Spinal cord (tissue), 10 donors: ENCODE measurements at places on chromosomes 11 and 22.

DNA sequence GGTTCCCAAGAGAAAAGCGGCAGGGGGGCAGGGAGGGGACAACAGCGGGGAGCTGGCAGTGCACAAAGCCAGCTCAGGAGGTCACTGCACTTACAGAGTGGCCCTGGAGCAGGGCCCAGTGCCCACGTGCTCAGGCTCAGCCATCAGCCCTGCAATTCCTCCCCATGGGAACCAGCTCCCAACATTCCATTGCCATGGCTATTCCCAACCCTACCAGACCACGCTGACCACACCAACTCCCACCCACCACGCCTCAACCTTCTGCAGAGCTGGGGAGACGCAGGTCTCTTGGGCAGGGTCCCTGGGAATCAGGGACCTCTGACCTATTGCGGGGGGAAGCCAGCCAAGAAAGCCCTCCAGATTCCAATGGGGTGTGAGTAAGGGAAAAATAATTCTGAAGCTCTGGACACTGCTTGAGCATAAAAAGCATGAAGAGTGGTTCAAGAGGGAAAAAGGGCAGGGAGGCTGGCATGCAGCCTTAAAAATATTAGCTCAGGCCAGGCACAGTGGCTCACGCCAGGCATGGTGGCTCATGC, 38.3 kb upstream of the TFIP11 start:
- DNase-seq = peak; percentile 83

DNA sequence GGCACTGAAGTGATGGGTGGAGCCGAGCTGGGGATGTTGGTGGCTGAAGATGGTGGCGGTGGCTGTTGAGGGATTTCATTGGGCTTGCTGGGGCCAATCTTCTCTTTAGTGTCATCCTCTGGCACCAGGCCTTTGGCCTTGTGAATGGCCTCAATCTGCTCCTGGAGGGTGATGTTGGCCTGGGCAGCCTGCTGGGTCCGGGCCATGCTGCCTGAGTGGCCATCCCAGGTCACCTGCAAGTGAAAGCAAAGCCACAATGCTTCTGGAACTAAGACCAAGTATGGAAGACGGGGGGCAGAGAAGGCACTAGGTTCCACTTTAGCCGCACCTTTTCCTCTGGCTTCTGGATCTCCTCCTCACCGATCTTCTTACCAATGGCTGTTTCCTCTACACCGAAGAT, 12.1 kb upstream of the TBC1D10A start:
- DNase-seq = no peak

GRCh38 chr22:25704701-25705100, 37.3 kb upstream of the MYO18B start:
- no peak for DNase-seq

GRCh38 chr22:46075764-46076531, 74.4 kb upstream of the PPARA start:
- DNase-seq = no peak

DNA sequence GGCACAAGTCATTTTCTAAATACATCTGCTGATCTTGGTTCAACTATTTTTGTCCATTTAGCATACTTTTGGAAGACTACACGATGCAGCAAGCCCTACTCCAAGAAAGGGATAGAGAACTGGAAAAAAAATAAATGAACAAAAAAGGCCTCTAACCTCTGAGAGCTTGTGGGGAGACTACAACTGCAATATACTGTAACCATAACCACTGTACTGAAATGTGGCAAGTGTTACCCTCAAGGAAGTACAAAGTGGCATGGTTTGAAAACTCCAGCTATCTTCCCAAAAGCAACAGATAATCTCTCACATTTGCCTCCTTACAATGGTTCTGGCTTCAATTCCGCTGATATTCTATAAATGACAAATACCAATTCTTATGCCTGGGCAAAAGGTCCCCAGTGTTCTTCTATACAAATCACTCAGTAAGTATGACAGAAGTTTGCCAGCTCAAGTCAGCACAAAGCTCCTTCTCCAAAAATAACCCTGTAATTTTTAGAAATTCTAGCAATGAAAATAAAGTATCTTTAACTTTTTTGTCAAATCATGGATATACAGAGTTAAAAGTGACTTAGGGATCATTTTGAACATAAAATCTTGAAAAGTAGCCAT, 22.9 kb downstream of the AMBRA1 start:
- DNase-seq = no peak

DNA sequence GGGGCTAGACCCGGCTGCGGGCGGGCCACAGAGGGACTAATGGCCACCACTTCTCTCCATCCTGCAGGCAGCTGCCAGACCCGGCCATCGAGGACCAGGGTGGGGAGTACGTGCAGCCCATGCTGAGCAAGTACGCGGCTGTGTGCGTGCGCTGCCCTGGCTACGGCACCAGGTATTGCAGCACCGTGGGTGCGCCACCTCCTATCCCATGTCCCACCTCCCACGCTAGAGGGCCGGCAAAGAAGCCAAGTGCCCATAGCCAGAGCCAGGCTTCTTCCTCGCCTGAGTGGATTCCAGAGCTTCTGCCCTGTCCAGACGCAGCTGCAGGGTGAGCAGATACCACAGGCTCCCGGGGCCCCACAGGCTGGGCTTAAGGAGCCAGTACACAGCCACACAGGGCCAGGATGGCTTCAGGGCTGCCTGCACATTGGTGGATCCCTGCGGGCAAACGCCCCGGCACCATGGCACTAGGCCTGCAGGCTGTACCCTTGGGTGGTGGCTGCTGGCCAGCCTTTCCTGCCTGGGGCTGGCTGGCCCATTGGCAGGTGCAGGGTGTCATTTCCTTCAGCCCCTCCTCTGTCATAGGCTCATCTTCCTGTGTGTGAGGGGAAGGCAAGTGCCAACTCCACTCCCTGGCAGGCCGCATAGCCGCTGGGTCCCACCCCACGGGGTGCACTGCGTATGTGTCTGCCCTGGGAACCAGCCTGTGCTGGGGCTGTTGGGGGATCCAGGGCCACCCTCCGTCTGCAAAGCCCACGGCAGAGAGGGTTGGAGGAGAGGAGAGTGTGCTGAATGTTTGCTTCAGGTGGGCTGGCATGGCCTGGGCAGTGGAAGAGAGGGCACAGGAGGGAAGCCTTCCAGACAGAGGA, 16.5 kb upstream of the DGCR8 start:
- no peak for DNase-seq

- peak; percentile 8 for DNase-seq
Observed at GRCh38 chr11:109769858-109770257, 323.3 kb upstream of the ZC3H12C start.

GRCh38 chr11:90756617-90757016, 533.8 kb upstream of the CHORDC1 start:
- DNase-seq = no peak

GRCh38 chr22:38186429-38186828, 4.8 kb upstream of the PLA2G6 start:
- DNase-seq = no peak

DNA sequence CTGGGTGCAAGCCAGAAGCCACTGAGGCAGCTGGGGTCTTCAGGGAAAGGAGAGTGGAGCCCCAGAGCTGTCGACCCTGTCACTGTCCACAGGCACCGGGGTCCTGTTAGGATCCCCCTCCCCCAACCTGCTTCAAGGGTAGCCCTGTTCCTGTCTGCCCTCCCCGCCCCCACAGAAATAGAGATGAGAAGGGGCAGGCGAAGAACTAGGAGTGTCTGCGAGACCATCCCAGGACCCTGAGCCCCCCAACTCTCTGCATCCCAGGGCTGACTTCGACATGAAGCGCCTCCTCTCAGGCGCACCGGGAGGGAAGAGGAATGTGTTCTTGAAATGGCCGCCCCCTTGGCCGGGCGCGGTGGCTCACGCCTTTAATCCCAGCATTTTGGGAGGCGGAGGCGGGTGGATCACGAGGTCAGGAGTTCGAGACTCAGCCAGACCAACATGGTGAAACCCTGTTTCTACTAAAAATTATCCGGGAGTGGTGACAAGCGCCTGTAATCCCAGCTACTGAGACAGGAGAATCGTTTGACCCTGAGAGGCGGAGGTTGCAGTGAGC, 607 bp upstream of the ZNF70 start:
- DNase-seq = peak; percentile 80

- no peak for DNase-seq
Observed at GRCh38 chr22:41522813-41523212, 21.5 kb downstream of the POLR3H start.

DNA sequence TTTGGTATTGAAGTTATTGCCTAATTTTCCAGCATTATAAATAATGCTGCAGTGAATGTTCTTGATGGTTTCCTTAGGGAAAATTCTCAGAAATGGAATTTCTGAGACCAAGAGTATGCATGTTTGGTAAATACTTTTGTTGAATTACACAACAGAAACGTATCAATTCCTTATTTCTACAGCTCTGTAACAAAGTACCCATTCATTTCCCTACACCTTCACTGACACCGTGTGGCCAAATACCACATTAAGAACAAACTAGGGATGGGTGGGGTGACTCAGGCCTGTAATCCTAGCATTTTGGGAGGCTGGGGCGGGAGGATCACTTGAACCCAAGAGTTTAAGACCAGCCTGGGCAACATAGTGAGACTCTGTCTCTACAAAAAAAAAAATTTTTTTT, 21.8 kb downstream of the MCAM start:
- DNase-seq = no peak
